Activated CD4-positive, alpha-beta T cell treated with anti-CD3 and anti-CD28 coated beads for 1 hour (primary cell): ENCODE measurements at places on chromosomes 4 and X.

DNA sequence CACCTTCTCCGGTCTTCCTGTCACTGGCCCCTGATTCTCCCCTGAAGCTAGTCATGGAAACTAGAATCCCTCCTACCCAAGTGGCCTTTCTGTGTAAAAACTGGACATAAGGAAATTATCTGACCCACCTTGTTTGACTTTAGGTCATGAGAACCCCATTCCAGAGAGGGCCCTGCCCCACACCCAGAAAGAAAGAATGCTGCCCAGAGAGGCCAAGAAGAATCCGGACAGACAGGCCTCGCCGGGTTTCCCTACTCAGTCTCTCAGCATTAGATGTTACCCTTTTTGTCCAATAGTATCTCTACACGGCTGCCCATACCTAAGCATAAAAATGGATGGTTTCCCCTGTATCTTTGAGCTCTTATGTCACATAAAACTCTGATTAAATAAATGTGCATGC is 83.3 kb upstream of the HELT start:
- DNase-seq = no peak

- no peak for DNase-seq
These were observed 27.8 kb downstream of the TAF1 start for GRCh38 chrX:71393919-71394318.

DNA sequence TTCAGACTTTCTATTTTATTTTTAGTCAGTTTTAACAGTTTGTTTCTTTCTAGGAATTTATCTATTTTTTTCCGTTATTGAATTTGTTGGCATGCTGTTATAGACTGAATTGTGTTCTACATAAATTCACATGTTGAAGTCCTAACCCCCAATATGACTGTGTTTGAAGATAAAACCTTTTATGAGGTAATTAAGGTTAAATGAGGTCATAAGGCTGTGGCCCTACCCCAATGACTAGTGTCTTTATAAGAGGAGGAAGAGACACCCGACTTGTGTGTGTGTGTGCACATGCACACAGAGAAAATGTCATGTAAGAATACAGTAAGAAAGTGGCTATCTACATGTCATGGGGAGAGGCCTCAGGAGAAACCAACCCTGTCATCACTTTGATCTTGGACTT is 146.3 kb downstream of the BRWD3 start:
- DNase-seq = no peak

DNA sequence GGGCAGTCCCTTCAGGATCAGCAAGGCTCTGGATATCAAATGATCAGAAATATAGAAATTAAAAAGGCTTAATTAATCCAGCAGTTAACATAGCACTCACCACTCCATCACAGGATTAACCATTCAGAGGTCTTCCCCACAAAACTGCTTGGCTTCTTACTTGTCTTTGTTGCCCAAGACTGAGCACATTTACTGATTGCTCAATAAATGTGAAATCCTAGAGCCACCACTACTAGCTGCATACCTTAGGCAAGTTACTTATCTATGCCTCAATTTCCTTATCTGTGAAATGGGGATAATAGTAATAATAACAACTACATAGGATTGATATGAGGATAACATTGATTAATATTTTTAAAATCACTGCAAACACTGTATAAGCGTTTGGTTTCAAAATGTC is 124.2 kb downstream of the ARHGAP6 start:
- DNase-seq = no peak

DNA sequence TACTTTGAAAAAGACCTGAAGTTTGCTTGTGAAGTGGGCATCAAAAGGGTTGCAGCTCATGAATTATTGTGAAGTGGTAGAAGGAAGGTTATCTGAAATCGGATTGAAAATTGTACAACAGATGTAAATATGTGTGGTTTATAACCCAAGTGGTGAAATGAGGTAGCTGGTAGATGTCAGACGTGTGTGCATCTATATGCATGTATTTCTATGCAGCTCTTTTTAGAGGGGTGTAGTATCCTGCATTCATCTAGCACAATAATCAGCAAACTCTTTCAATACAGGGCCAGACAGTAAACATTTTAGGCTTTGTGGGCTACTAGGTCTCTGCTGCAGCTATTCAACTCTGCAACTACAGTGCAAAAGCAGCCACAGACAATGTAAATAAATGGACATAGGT is 9.4 kb downstream of the ATRX start:
- no peak for DNase-seq

DNA sequence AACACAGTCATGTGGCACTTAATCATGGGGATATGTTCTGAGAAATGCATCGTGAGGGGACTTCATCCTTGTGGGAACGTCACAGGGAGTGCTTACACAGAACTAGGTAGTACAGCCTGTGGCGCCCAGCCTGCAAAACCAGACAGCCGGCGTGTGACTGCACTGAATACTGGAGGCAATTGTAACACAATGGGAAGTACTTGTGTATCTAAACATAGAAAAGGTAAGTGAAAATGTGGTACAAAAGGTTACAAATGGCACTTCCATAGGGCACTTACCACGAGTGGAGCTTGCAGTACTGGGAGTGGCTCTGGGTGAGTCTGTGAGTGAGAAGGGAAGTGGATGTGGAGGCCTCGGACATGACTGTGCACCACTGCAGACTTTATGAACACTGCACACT is 5.2 kb downstream of the TLR3 start:
- DNase-seq = no peak

DNA sequence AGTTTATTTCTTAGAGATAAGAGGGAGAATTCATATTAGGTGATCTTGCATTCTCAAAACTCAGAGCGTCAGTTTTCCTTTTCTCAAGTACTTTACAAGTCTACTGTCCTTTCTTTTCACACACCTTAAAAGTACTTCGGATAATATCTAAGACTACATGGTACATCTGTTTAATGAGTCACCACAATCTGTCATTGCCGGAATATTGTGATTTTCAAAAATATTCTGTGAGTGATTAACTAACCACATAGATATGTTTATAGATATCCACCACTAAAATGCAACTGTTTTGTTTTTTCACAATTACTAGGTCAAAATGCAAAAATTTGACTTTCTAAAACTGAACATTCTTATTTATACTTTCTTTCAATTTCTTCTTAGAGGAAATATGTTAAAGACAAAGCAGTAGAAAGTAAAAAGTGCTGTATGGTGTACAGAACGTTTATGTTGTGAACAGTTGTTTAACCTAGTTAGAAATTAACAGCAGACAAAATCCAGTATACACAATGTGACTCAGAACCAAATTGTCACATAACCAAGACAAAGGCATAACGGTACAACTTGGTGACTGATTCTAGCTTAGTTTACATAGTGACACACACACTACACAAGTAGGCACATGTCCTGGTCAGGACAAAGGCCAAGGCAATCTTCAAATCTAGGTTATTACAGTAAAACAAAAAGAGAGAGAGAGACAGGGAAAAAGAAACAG is 482.9 kb downstream of the NAF1 start:
- DNase-seq = no peak

- DNase-seq = no peak
These were observed 126.8 kb upstream of the MAMLD1 start for GRCh38 chrX:150236327-150236726.

GRCh38 chr4:169484485-169484884 is 127.9 kb downstream of the NEK1 start:
- DNase-seq = no peak

DNA sequence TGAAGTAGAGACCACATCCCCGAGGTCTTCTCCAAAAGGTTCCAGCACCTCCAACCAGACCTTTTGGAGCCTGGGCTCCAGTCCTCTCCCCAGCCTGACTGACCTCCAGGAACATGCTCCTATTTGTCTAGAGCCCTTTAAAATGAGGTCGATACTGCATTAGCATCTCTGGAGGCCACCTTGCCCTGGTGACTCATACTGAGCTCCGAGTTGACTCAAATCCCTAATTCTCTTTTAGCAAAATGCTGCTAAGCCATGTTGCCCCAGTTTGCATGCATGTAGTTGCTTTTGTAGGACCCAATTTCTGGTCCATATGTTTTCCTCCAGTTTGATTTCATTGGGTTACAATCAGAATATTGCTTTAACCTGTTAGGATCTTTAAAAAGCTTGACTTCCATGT is 43.5 kb upstream of the CITED1 start:
- DNase-seq = no peak

DNA sequence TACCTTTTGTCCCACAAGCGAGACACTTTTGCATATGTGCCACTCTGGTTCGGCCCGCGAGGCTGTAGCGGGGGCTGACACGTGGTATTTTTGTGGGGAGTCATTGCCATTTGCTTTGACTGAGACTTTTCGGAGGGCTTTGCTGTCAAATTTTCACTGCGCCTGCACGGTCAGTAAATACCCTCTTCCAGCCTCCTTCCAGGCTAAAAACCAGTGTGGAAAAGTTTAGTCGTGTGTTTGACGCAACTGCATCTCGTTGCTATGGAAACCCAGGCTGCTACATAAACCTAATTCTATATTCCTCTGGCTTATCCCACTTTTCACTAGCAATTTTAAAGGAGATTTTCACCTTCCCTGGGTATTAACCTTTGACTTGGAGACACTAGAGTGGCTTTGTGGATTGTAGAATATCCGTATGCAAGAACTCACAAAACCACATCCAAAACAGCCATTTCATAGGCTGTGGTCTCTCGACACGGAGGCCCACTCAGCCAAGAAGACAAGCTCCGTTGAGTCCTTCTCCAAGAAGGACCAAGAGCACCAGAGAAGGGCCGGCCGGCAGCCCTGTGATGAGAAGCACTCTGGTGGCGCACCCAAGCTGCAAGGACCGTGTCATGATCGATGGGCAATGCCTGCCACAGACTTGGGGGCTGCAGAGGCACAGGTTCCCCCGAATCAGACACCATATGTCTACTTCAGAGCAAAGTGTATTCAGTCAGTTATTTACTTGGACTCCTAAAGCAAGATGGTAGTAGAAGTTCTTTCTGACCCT is 38.4 kb upstream of the ENPP6 start:
- DNase-seq = no peak

GRCh38 chr4:42452823-42453222 is 55.5 kb downstream of the SHISA3 start:
- DNase-seq = no peak

DNA sequence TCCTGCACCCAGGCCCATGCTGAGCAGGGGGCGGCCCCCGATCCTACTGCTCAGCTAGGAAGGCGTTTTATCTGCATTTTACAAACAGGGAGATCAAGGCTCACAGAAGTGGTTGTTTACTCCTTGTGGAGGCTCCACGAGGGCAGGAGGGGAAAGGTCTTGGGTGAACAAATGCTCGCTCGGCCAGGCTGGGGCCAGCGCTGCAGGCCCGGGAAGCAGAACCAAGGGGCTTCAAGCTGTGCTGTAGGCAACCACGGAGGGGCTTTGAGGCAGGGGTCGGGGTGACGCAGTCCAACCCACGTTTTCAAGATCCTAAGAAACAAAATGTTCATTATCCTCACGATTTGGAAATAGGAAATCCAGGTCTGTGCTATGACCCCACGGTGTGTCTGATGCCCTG is 125.8 kb downstream of the HMX1 start:
- no peak for DNase-seq

DNA sequence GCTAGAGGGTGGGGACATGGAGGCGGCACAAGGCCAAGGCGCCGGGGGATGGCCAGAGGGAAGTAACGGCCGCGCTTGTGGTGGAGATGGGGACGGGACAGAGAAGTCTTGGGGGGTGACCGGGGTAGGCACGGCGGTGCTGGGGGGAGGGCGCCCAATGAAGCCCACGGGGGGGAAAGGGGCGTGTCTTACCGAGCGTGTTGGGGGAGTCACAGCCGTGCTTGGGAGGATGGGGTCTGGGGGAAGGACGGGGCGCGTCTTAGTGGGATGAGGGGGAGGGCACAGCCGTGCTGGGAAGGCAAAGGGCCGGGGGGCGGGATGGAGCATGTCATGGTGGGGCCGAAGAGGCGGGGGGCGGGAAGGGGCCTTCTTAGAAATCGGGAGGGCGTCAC is 952 bp downstream of the ARSD start:
- DNase-seq = no peak

DNA sequence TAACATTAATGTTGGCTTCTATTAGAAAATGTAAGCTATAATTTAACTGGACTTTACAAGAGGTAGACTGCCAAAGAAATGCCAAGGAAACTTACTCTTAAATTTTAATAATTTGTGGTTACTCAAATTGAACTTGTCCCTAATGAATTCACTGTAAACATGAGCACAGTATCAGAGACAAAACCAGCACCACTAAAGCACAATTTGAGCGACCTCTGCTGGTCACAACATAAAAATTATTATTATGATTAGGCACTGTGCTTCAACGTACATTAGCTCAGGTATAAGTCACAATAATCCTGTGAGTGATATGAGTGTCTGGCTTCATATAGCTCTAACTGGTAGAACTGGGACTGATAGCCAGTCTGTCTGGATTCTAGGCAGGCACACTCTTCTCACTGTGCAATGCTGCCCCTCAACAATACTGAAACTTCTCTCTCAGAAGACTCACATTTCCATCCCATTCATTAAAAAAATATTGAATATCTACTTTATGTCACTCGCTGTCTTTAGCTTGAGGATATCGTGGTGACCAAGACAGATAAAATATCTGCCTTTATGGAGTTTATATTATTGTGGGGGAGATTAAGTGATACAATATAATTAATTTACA is 8.0 kb downstream of the NUDT6 start:
- no peak for DNase-seq

DNA sequence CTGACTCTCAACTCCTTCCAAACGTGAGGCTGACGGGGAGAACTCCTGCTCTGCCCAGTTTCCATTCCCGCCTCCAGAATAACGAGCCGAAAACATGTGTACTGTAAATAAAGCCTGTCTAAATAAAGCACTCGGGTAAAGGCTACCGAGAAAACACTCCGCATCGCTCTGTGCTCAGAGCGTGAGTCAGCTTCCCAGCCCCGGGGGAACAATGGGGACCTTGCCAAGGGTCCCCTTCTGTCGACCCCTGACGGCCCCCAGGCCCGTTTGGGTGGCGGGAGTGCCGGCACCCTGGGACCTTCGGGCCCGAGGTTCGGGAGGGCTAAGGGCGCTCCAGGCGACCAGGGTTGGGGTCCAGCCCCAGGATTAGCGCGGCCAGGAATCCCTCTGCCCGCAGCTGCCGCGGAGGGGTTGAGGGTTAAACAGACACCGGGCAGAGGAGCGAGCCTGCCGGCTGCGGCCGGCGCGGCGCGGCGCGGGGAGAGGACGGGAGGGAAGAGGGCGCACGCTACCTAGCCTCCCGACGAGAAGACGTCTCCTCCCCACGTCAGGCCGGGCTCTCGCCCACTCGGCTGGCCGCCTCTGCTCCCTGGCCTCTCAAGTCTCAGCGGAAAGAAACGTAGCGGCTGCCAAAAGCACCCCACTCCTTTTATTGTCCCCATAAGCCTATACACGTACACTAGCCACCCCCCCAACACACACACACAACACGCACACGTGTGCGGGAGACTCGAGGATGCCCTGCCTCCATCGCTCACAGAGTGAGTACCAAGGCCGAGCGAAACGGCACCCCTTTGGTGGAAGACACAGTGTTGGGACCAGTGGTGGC is 85.5 kb downstream of the BCOR start:
- no peak for DNase-seq

- no peak for DNase-seq
These were observed 59.4 kb downstream of the TSC22D3 start for GRCh38 chrX:107716118-107716684.

DNA sequence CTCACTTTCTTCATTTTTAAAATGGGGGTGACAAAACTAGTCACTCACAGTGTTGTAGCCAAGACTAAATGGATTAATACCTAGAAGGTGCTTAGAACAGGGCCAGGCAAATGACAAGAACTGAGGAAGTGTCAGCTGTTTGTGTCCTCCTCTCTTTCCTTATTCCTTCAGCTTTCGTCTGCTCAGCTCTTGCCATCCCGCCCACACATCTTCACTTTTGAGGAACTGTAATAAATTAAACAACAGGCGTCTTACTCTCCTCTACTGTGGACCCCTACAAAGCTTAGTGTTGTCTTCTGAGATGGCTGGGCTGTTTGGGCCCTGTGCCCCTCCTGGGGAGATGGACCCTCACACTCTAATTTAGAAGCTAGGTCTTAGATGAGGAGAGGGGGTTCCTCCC is 2.7 kb downstream of the HPSE start:
- DNase-seq = no peak
